ENCODE measurements at places on chromosomes 1 and 21.

- DNase-seq = no peak
Measured at GRCh38 chr1:153827168-153827964, 52.2 kb downstream of the SLC27A3 start.

- no peak for DNase-seq
Measured at GRCh38 chr1:219326843-219327242, 153.2 kb downstream of the LYPLAL1 start.

DNA sequence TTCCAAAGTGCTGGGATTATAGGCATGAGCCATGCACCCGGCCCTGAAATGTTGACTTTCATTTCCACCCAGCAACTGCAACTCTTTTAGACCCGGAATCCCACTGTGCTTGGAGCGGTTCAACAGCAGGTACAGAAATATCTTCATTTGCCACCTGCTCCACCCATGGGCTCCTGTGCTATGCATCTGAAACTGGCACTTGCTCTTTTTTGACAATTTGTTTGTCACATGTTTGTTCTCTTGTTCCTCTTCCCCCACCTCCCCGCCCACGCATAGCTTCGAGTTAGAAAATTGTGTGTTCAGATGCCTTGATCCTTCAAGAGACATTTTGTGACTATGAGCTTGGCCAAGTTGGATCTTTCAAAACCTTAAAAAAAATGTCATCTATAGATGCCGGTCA is 2.4 kb upstream of the IFNLR1 start:
- no peak for DNase-seq

- DNase-seq = no peak
Measured at GRCh38 chr1:183651612-183652011, 1.5 kb downstream of the APOBEC4 start.

GRCh38 chr1:226749467-226749866 is 10.4 kb upstream of the ITPKB start:
- DNase-seq = no peak

- DNase-seq = no peak
Measured at GRCh38 chr1:5886140-5886483, 106.1 kb downstream of the NPHP4 start.

- DNase-seq = no peak
Measured at GRCh38 chr1:18198260-18198659, 90.7 kb downstream of the IGSF21 start.

GRCh38 chr21:35905096-35905962 is 155.0 kb downstream of the SETD4 start:
- DNase-seq = no peak

GRCh38 chr1:200872446-200873115 is at the start of gene GPR25:
Gene GPR25 (plus strand): TSS chr1:200872981. CDS start chr1:200873038, 57 bp downstream.
- DNase-seq = no peak

DNA sequence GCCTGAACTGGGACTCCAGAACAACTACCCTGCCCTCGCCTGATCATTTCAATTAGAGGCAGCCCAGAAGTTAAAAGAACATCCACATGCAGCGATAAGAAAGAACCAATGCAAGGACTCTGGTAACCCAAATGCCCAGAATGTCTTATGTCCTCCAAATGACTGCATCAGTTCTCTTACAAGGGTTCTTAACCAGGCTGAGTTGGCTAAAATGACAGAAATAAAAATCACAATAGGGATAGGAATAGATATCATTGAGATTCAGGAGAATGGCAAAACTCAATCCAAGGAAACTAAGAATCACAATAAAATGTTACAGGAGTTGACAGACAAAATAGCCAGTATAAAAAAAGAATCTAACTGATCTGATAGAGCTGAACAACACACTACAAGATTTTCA is 80.1 kb upstream of the PTGFR start:
- no peak for DNase-seq

GRCh38 chr1:32709075-32709474 is 6.5 kb upstream of the SYNC start:
- no peak for DNase-seq

DNA sequence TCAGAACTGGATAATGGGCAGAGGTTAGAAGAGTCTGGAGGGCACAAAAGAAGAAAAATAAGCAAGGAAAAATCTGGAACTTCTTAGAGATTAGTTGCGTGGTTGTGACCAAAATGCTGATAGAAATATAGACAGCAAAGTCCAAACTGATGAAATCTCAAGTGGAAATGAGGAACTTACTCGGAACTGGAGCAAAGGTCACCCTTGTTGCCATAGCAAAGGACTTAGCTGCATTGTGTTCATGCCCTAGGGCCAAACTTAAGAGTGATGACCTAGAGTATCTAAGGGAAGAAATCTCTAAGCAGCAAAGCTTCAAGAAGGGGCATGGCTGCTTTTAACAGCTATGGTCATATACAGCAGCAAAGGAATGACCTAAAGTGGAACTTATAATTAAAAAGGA is 180.0 kb downstream of the TTLL7 start:
- peak; percentile 8 for DNase-seq
